ENCODE measurements at places on chromosomes 7 and 10. TPM values are rescaled to one million over a fixed set of nuclear protein-coding genes. Genes with fewer than 3 reads are reported as not detected.

Gene PBLD
- 6.6 TPM for total RNA-seq

Gene CPXM2
- total RNA-seq = 64.0 TPM

Gene NUTM2E
- not detected for total RNA-seq

Gene FHIP2A
- total RNA-seq = 36.6 TPM

Gene CPN1
- total RNA-seq = not detected

Gene SLC16A9
- total RNA-seq = 0.25 TPM

Gene FOXP2
- 17.4 TPM for total RNA-seq

GRCh38 chr10:71437537-71438092 is 40.9 kb downstream of the CDH23 start:
- peak; percentile 12 for DNase-seq

- peak; percentile 77 for DNase-seq
Observed at GRCh38 chr7:94182066-94182465, 177.9 kb upstream of the BET1 start.

GRCh38 chr10:14074062-14074884 is 256.5 kb downstream of the FRMD4A start:
- DNase-seq = peak; percentile 100

- DNase-seq = peak; percentile 16
Observed at GRCh38 chr10:12588091-12588860, 238.9 kb downstream of the CAMK1D start.

DNA sequence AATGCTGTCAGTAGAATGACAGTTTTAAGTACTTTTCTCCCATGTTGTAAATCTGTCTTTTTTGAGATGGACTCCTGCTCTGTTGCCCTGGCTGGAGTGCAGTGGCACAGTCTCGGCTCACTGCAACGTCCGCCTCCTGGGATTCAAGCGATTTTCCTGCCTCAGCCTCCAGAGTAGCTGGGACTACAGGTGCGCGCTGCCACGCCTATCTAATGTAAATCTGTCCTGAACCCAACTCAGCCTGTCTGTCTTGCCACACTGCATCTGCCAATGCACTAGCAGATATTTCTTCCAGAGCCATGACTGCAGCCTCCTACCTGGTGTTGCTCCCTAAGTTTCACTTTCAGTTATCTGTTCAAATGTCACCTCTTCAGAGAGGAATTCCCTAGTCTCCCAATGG is 264.1 kb downstream of the PHF14 start:
- DNase-seq = no peak

DNA sequence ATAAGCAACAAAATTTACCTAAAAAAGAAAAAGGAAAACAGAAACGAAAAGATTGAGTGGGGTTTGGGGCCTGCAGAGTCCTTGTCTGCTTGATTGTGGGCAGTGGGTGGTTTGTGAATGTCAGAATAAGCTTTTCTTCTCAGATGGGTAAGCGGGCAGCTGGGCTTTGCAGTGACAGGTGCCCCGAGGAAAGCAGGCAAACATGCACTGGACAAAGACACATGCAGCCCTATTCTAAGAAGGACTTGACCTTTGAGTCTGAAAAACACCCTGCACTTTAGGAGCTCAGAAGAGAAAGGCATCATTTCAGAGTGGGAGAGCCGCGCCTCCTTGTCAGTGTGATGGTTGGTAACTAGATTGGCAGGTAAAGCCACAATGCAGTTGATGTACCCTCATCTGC is 562.7 kb downstream of the PTPRN2 start:
- DNase-seq = no peak

- peak; percentile 2 for DNase-seq
Observed at GRCh38 chr10:52801947-52802346, 29.4 kb upstream of the MBL2 start.

- DNase-seq = peak; percentile 87
Observed at GRCh38 chr7:151484971-151485707, 34.6 kb downstream of the RHEB start.

DNA sequence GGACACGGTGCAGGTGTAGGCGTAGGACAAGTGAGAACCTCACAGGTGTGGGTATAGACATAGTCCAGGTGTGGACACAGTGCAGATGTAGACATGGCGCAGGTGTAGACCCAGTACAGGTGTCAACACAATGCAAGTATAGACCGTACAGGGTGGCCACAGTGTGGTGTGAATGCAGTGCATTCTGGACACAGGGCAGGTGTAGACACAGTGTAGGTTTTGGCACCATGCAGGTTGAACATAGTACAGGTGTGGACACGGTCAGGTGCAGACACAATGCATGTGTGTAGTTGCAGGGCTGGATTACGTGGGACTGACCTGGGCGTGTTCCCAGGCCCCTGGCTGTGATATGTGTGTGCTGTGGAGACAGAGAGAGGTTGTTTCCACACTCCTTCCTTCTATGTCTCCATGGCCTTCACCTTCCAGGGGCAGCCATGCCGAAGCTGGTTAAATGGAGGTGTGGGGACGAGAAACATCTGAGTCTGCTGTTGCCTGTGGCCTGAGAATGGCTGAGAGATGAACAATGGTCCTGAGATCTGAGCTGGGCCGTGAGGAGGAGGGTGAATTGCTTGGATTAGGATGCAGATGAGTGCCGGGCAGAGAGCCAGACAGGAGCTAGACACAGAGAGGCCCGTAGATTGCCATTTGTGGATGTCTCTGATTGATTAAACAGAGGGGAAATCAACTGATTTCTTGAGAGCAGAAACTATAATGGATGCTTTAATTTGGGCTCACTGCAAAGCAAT is 343.9 kb upstream of the SHH start:
- no peak for DNase-seq

- DNase-seq = no peak
Observed at GRCh38 chr7:47066976-47067614, 514.8 kb downstream of the TNS3 start.

GRCh38 chr10:126380352-126381076 is 7.8 kb downstream of the ADAM12 start:
- peak; percentile 24 for DNase-seq

DNA sequence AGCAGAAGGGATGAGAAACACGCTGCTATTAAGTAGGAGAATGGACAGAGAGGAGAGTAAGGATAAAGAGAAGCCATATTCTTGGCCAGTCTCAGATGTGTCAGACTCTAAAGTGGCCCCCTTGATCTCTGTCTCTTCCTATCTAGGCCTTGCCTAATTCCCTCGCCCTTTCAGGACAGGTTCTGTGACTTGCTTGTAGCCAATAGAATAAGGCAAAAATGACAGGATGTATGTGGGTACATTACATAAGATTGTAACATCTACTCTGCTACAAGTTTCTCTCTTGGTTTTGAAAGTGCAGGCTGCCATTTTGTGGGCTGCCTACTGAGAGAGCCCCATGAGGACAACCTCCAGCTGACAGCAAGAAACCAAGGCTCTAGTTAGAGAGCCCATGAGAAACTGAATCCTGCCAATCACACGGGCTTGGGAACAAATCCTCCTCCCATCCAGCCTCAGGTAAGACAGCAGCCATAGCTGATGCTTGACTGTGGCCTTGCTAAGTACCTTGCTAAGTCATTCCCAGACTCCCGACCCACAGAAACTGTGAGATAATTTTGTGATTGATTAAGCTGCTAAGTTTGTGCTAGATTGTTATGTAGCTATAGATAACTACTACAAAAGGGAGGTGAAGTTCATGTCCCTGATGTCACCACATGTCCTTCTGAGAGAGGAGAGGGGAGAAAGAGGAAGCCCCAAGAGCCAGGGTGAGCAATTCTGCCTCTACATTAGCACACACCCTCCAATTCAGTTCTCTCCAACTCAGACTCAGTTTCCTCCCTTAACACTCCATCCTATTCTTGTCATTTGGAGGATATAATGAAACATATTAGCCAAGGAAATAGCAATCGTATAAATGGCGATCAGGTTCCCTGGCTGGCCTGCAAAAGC is 185.5 kb downstream of the SGMS1 start:
- DNase-seq = no peak
